ENCODE measurements at places on chromosomes 16 and 17.

GRCh38 chr16:74736531-74737157 lies 36.0 kb upstream of the MLKL start:
- no peak for DNase-seq

DNA sequence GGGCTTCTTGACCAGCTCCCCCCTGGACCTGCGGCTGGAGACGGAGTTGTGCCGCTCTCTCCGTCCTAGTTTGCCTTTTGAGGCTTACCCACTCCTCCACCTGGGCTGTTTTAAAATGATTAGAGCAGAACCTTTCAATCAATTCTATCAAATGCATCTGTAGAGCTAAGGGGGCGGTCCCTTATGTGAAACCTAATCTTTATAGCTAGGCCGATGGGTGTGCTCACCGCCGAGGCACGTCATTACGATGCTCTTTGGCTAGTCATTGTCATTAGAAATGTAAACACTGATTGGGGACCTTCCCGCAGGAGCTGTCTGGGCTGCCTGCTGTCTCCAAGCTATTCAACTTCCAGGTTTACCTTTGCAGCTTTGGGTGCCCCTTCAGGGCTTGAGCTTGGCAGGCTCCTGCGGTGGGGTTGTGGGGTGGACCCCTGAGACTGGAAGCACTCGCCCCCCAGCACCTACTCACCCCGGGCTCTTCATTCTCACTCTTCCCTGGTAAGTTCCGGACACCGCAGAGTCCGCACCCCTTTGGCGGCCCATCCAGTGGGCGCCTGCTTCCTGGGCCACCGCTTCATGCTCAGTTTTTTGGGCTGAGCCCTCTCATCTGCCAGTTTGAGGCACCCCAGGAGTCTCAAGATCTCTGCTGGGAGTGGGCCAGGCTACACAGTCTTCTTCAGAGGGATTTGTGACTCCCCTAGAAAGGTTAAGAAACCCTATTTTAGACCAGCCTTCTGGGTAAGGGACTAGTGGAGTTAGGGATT lies 20.9 kb upstream of the IL17C start:
- DNase-seq = no peak

- no peak for DNase-seq
Measured at GRCh38 chr17:45868276-45868675, 23.6 kb downstream of the SPPL2C start.

DNA sequence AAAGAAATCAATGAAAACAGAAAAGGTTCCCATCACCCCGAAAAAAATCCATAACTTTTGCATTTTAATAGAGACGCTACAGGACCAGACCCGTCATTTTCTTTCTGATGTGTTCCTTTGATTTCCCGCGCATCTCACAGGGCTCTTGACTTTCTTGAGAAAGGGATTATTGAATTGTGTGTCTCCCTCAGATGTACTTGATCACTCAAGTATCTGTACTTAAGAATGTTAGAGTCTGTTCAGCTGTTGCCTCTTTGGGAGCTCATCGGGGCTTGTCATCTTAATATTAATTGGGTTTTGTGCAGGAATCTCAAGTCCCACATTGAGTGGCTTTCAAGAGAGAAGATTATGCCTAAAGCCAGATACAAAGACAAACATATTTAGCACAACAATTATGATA lies 606.4 kb upstream of the SALL1 start:
- DNase-seq = no peak

Data from AG20443 (cell line).